ENCODE measurements at places on chromosomes 1 and 21.

DNA sequence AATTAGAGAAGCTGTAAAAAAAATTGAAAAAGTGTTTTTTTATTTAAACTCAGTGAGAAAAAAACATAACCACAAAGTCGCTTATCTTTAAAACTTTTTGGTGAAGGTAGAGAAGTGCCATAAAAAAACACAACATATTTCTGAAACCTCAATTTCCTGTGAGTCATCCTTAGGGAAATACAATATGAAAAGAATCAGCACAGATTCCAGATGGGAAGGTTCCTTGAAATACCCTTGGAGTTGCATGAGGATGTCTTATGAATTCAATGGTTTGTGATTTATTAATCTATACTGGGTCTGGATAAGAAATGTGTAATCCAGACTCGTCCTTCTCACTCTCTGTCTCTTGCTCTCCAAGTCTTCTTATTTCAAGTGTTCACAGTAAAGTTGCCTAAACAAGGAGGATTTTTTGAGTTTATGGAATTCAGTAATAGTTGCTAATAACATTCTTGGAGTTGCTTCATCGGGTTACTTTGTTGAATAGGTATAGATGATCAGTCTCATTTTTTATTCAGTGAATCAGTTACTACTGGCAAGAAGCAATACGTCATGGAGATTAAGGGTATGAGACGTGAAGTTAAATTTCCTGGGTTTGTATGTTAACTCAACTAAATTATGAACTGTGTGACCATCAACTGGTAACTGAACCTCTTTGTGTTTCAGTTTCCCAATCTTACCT is 191.4 kb downstream of the KCNK2 start:
- no peak for DNase-seq

GRCh38 chr1:184745929-184746638 is 8.6 kb downstream of the EDEM3 start:
- DNase-seq, result no peak

- DNase-seq, result peak; percentile 63
These were observed 679 bp downstream of the ABL2 start for GRCh38 chr1:179228783-179229213.

GRCh38 chr1:218624052-218624451 is 278.9 kb downstream of the TGFB2 start:
- no peak for DNase-seq

- DNase-seq, result no peak
These were observed 3.1 kb downstream of the C1orf198 start for GRCh38 chr1:230865062-230865817.

GRCh38 chr21:45056296-45056904 is 18.0 kb upstream of the ADARB1 start:
- DNase-seq, result no peak

DNA sequence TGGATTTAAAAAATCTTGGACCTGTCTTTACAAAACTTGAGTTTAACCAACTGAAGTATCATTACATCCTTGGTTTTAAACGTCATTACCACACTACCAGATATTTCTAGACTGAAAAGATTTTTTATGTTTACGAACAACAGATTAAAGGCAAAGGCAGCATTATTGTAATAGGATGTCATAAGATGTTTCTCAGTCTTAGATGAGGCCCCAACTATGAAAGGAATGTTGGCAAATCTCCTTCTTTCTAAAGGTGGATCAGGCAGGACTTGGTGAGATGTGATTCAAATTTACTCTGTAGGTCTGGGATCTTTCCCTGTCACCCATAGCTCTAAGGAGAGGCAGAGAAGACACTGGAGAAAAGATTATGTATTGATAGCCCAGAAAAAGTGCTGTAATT is 417.9 kb downstream of the PTBP2 start:
- DNase-seq, result no peak

GRCh38 chr21:34075760-34076660 is 2.6 kb downstream of the MRPS6 start:
- no peak for DNase-seq

DNA sequence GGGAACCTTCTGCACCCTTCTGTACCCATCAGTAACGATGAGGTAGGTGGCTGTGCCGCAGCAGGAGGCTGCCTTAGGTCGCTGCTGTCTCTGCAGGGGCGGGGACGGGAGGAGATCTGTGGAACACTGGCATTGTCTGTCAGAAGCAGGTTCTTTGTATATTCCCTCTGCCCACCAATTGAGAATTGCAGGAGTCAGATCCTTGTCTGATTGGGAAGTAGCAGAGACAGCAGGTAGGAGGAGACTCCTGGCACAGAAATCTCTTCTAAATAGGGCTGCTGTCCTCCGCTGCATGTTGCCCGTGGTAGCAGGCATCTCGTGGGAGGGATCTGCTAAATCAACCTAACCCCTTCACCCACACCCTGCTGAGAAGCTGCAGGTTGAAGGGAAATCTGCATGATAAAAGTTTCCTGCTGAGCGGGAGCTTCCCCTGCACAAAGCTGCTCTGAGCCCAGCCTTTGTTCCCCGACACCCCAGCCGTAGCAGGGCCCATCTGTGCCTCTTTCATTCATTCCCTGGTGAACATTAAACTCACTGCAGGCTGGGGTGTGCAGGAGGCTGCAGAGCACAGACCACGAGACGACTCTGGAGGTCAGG is 15.9 kb downstream of the SARS1 start:
- no peak for DNase-seq

- DNase-seq, result no peak
These were observed 36.0 kb upstream of the DHCR24 start for GRCh38 chr1:54922921-54923421.
